Keratinocyte (primary cell): ENCODE measurements at places on chromosomes 3 and 15. TPM values are rescaled to one million over a fixed set of nuclear protein-coding genes. Genes with fewer than 3 reads are reported as not detected.

Gene LRRC31
- polyA plus RNA-seq = not detected in 3 replicates

Gene PRR20G
- polyA plus RNA-seq = 0.05 TPM in 1 of 3 replicates, not detected in the others

Gene TMEM158
- 2.0 to 3.4 TPM (median 2.0 TPM) in 3 replicates for polyA plus RNA-seq

Gene ACAN
- not detected in 3 replicates for polyA plus RNA-seq

Gene FAM107A
- polyA plus RNA-seq = not detected in 3 replicates
